ENCODE measurements at places on chromosomes 4 and X. TPM values are rescaled to one million over a fixed set of nuclear protein-coding genes. Genes with fewer than 3 reads are reported as not detected.

The SLC9A7 gene
- total RNA-seq: 3.2 TPM

The POLN gene
- 2.1 TPM for total RNA-seq

The UGT2B7 gene
- not detected for total RNA-seq

The SMIM10L2A gene
- 1.1 TPM for total RNA-seq

The RAB41 gene
- not detected for total RNA-seq

The MAGEA1 gene
- total RNA-seq: not detected

The ATOH1 gene
- total RNA-seq: not detected

The RS1 gene
- not detected for total RNA-seq

The HMX1 gene
- total RNA-seq: not detected

The RTL5 gene
- 1.2 TPM for total RNA-seq

The HSFX1 gene
- 0.30 TPM for total RNA-seq

The FIP1L1 gene
- total RNA-seq: 50.9 TPM

The BEX3 gene
- 15.7 TPM for total RNA-seq

The TMPRSS11F gene
- not detected for total RNA-seq

DNA sequence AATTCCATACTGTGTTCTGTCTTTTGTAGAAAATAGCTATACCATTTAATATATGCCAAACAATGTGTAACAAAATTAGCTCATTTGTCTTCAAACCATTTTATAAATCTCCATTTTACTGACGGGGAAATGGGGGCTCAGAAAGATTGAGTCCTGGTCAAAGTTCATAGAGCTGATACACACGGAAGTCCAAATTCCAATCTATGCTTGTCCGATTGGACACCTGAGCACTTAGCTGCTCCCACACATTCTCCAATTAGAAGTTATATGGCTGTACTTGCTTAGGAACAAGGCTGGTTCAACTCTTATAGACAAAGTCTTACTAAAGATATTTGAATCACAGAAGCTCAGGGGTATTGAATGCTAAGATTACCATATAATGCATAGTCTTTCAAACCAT, 185.2 kb downstream of the ANKRD50 start:
- no peak overlapping the region for H3K27ac ChIP-seq
- H3K27me3 ChIP-seq: no peaks in the 10 kb centered on the region
- H3K4me1 ChIP-seq: no peaks in the 10 kb centered on the region

GRCh38 chrX:150693725-150694574, 754 bp downstream of the MTMR1 start:
- H3K27me3 ChIP-seq: no peaks in the 10 kb centered on the region
- peak overlapping the region; percentile 60 for H3K4me3 ChIP-seq
- peaks cover 70% of the 10 kb centered on the region for H3K4me1 ChIP-seq
- peak overlapping the region; percentile 82 for H3K27ac ChIP-seq
- H3K36me3 ChIP-seq: no peaks in the 10 kb centered on the region

- H3K27me3 ChIP-seq: no peaks in the 10 kb centered on the region
- H3K4me1 ChIP-seq: no peaks in the 10 kb centered on the region
- DNase-seq: no peak
- H3K4me3 ChIP-seq: no peak overlapping the region
Observed at GRCh38 chrX:100673397-100673953, 29.5 kb downstream of the SRPX2 start.

DNA sequence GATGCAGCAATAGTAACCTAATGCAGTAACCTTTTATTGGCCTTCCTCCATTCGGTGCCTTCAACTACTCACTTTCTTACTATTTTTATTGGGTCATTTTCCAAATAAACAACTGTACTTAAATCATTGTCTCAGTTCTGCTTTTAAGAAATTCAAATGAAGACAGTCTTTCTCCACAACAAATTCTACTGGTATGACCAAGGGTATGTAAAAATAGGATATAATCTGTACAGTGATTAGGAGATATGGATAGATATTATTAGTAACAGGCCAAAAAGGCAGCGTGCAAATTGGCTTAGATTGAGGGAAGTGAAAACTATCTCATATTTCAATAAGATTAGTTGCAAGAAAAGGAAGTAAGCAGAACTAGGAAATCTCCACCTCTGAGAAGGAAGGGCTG, 177.4 kb upstream of the PPP1R2C start:
- H3K27me3 ChIP-seq: no peaks in the 10 kb centered on the region
- no peak for DNase-seq
- H3K4me3 ChIP-seq: no peak overlapping the region
- no peaks in the 10 kb centered on the region for H3K36me3 ChIP-seq
- no peak overlapping the region for H3K27ac ChIP-seq
- no peaks in the 10 kb centered on the region for H3K4me1 ChIP-seq

GRCh38 chr4:136670265-136670664, 862.0 kb downstream of the PCDH18 start:
- no peak overlapping the region for H3K4me3 ChIP-seq
- DNase-seq: no peak
- H3K4me1 ChIP-seq: no peaks in the 10 kb centered on the region
- no peak overlapping the region for H3K27ac ChIP-seq
- H3K36me3 ChIP-seq: no peaks in the 10 kb centered on the region
- no peaks in the 10 kb centered on the region for H3K27me3 ChIP-seq

DNA sequence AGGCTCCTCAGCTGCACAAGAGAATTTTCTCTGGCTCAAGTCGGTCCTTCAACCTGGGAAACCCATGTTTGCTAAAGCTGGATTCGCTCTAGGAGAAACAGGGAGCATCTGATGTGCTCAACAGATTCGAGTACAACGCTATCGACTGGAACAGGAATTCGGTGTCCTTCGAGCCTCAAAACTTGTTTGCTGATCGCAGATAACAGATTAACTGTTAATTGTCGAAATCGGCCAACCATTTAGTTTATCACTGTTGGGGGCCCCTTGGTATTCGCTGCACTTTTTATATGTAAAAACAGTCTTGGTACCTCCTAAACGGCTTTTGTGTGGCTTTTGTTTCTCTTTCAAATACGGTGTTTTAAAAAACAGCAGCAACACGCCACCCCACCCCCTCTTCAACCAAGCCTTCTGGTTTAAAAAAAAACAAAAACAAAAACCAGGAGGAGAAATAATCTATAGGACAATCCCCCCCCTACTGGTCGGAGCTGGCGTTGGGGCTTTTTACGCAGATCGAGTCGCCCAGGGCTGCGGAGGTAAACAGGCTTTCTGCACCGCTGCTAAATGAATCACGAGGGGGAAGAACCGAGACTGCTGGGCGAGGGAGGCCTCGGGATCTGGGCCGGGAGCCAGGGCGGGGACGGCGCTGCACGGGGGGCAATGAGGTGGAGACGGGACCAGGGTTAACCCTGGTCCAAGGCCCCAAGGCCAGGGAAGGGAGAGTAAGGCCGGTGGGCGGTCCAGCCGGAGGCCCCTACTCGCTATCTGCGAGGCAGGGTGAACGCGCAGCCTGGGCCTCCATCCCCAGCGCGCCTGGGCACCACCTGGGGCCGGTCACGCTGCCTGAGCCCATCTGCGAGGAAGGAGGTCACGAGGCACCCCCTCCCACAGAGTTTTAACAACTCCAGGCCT, 71.7 kb upstream of the BCOR start:
- DNase-seq: peak; percentile 80
- H3K36me3 ChIP-seq: no peaks in the 10 kb centered on the region
- peak overlapping the region; percentile 75 for H3K27ac ChIP-seq
- H3K4me3 ChIP-seq: peak overlapping the region; percentile 73
- H3K4me1 ChIP-seq: peaks cover 77% of the 10 kb centered on the region

- H3K27ac ChIP-seq: no peak overlapping the region
- no peaks in the 10 kb centered on the region for H3K27me3 ChIP-seq
- H3K4me3 ChIP-seq: no peak overlapping the region
- H3K4me1 ChIP-seq: no peaks in the 10 kb centered on the region
- no peak for DNase-seq
- H3K36me3 ChIP-seq: no peaks in the 10 kb centered on the region
Observed at GRCh38 chrX:133321451-133321850, 93.8 kb downstream of the GPC4 start.

- H3K4me3 ChIP-seq: no peak overlapping the region
- no peaks in the 10 kb centered on the region for H3K36me3 ChIP-seq
- DNase-seq: no peak
- no peaks in the 10 kb centered on the region for H3K4me1 ChIP-seq
- H3K27me3 ChIP-seq: no peaks in the 10 kb centered on the region
- H3K27ac ChIP-seq: no peak overlapping the region
Observed at GRCh38 chr4:181418496-181418895, 824.7 kb upstream of the TENM3 start.

All from CD4-positive, alpha-beta T cell (primary cell).